AG04450 (cell line): ENCODE measurements at places on chromosomes 2 and 18. TPM values are rescaled to one million over a fixed set of nuclear protein-coding genes. Genes with fewer than 3 reads are reported as not detected.

- no peak for DNase-seq
These were observed 412 bp downstream of the GPD2 start for GRCh38 chr2:156436497-156437085.

GRCh38 chr2:148952621-148953020 is 77.6 kb downstream of the KIF5C start:
- no peak for DNase-seq

ASPRV1 gene
- 0.06 and 0.11 TPM in 2 replicates for polyA plus RNA-seq

GRCh38 chr2:27638709-27639108 is 9.9 kb downstream of the GPN1 start:
- DNase-seq, result peak; percentile 53

C2orf78 gene
- polyA plus RNA-seq, result not detected in 2 replicates

GCG gene
- polyA plus RNA-seq, result 0.27 TPM in 1 of 2 replicates, not detected in the other

GRCh38 chr2:238570926-238571325 is 144.2 kb downstream of the ASB1 start:
- no peak for DNase-seq

DNA sequence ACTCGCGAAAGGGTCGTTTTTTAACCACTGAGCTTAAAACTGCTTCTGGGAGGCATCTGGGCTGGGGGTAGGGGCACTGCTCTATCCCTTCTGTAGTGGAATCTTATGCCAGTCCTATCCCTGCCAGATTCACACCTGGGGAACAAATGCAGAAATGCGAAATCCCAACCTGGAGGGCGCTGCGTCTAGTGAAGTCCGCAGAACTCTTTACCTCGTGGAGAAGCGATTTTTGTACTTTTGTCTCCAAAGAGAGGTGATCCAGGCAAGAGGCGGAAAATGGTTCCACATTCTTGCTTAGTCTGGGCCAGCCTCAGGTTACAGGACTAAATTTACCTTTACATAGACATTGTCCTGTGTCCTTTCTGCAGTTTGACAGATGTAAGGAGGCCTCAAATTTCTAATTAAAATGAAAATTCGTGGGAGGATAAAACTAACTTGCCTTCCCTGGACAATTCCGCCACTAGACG is 10.4 kb downstream of the TBR1 start:
- DNase-seq, result no peak

HOXD10 gene
- not detected in 2 replicates for polyA plus RNA-seq

GNAL gene
- polyA plus RNA-seq, result 0.46 and 0.51 TPM in 2 replicates

DNA sequence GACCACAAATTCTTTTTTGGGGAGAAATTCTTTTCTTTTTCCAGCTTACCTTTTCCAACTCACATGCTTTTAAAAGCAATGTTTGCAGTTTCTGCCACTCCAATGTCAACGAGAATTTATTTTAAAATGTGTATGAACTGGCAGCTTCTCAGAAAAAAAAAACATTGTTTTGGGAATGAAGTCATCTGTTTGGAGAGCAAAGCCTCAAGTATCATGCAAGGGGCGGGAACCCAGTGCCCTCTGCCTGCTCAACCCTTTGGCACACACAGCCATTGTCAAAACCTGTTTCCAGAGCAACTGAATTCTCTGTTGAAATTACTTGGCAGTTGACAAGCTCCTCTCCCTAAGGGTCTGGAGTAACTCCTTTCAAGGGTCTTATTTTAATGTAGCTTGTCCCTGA is 128.5 kb downstream of the QPCT start:
- no peak for DNase-seq

GRCh38 chr2:178491612-178492011 is 11.4 kb downstream of the PLEKHA3 start:
- no peak for DNase-seq

- DNase-seq, result no peak
These were observed 47.4 kb downstream of the PSD4 start for GRCh38 chr2:113220970-113221708.

PLCD4 gene
- 4.7 and 4.9 TPM in 2 replicates for polyA plus RNA-seq

DNA sequence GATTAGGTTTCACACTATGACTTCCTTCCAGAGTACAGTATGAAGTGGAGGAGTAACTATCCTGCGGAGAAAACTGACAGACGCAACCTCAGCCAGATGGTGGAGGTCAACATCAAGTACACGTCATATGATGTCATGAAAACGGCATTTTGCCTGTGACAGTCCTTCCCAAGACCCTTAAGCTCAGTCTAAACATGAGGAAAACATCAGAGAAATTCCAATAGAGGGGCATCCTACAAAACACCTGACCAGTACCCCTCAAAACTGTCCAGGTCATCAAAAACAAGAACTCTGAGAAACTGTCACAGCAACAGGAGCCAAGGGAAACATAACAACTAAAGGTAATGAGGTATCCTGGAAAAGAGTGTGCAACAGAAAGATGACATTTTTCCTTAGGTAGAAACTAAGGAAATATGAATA is 1.7 kb downstream of the RNU4ATAC start:
- peak; percentile 23 for DNase-seq

UGT1A7 gene
- 0.04 TPM in 1 of 2 replicates, not detected in the other for polyA plus RNA-seq

DNA sequence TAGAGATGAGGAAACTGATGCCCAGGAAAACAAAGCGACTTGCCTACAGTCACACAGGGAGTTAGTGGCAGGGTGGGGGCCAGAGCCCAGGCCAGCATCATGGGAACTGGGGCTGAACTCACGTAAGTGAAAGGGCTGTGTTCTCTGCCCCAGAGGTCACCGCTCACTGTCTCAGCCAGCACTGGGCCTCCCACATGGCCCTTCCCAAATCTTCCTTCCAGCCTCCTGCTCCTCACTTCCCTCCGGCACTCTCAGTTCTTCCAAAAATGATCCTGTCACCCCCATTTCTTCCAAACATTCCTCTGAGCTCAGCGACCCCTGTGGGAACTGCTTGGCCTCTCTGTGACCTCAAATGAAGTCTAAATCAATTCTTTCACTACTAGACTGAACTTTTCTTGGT is 90.5 kb upstream of the TMEM247 start:
- DNase-seq, result no peak

CERKL gene
- 0.09 TPM in 1 of 2 replicates, not detected in the other for polyA plus RNA-seq

GRCh38 chr2:8337321-8337720 is 344.5 kb upstream of the ID2 start:
- DNase-seq, result no peak

- no peak for DNase-seq
These were observed 13.0 kb upstream of the RTN4 start for GRCh38 chr2:55063226-55063625.

GRCh38 chr18:21314724-21315123 is 72.7 kb downstream of the GREB1L start:
- DNase-seq, result no peak

- no peak for DNase-seq
These were observed 777 bp upstream of the RAB17 start for GRCh38 chr2:237591141-237591881.

DNA sequence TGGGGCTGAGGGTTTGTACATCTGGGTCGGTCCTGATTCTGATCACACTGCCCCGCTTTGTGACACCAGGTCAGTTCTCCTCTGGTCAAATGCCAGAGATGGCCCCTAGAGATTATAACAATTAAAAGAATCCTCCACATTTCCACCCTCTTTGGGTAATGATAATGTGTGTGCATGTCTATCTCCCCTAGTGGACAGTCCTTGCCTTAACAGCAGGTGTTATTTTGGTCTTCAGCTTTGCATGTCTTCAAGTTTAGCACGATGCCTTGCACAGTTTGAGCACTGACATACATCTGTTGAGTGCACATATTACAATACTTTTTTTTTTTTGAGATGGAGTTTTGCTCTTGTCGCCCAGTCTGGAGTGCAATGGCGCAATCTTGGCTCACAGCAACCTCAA is 25.7 kb upstream of the COX7A2L start:
- no peak for DNase-seq

GRCh38 chr2:132037527-132038178 is 124.1 kb downstream of the ANKRD30BL start:
- DNase-seq, result no peak

DNA sequence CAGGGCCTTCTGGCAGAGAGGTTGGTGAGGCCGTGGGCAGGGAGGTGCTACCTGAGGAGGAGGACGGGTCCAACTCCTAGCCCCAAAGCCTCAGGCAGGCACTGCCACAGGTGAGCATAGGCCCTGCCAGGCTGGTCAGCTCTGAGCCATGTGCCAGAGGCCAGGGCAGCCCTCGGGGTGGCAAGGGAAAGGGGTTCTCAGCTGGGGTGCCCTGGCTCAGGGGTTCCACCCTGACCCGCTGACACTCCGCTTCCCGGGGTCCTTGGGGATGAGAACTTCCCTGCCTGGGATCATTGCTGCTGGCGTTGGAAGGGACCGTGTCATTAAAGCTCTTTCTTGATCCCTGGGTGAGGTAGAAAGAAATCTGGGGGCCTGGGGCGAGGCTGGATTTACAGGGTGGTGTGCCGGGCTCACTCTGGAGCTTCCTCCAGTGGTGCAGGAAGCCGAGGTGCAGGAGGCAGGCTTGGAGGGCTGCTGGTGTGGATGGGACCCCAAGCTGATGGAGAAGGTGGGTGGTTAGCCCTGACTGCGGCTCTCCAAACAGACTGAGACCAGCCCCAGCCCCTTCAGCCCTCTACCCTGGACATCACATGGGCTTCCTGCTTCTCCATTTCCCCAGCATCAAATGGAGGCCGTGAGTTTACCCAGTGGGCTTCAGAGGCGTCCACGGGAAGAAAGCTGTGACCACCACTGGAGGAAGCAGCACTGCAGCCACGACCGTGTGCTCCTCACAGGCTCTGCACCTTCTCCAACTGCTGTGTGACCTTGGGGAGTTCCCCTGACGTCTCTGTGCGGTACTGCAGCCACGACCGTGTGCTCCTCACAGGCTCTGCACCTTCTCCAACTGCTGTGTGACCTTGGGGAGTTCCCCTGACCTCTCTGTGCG is 295.2 kb downstream of the NDUFA10 start:
- no peak for DNase-seq

SPRED2 gene
- 18.6 and 21.2 TPM in 2 replicates for polyA plus RNA-seq

GRCh38 chr2:116724550-116724949 is 1089.9 kb upstream of the DDX18 start:
- no peak for DNase-seq

DNA sequence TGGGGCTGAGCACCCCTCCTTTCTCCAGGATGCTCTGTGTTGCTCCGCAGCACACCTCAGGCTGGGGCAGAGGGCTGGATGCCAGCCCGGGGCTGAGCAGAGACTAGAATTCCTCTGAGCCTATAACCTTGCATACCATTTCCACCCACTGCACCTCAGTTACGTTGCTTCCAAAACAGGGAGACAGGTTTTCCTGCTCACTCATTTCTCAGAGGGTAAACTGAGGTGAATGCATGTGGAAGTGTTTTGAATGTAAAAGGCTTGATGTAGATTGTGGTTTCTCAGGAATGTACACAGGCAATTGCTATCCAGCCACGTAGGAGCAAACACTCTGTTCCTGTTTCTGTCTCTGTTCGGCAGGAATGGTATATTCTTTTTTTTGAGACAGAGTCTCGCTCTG is 45.3 kb downstream of the EDAR start:
- DNase-seq, result no peak

DNA sequence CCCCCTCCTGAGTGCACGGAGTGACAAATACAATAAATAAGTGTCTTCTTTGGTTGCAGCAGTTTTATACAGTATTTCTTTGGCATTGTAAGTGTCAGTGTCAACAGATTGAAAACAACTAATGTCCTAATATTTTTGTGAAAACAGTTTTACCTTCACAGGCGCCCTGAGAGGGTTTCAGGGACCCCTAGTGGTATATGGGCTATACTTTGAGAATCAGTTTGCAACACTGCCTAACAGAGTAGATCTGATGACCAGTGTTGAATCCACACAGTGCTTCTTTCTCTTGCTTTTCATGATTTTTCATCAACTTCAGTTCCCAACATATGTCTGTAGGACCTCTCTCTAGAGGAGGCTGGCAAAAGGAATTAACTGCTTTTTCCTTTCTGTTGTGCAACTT is 162.2 kb downstream of the PRPF40A start:
- no peak for DNase-seq

CPO gene
- 0.12 TPM in 1 of 2 replicates, not detected in the other for polyA plus RNA-seq

GRCh38 chr18:56393870-56394269 is 244.5 kb downstream of the TXNL1 start:
- no peak for DNase-seq
